ENCODE measurements at places on chromosomes 2 and 18.

DNA sequence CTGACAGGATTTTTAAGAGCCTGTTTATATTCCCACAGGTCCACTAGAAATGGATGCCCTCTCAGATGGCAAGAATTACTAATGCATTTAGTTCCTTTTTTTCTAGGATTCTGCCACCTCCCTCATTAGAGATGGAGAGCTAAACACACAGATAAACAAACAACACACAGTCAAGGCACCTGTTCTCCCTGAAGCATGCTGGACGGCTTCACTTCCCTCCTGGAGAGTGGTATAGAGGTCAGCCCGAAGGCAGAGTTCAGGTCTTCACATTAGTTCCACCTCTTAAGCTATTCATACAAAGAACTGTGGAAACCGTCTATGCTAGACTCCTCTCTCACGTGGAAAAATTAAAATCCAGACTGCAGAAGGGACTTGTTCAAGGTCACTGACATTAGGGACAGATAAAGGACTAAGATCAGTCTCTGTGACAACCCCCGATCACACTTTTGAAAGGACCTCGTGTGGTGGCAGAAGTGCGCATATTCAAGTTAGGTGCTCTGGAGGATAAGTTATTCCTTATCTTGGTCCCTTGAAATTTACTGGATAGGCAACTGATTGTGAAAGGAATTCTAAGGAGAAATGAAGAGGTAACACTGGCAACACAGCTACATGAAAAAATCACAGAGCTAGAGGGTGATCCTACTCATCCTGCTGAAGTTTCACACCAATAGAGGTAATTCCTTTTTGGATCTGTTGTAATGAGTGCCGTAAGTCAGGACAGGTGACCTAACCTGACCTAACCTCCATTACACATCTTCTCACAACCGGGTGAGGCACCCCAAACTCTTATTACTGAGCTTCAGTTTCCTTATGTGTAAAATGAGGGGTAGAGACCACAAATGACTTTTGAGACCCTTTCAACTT, 75.1 kb downstream of the SPRED2 start:
- DNase-seq = no peak

- no peak for DNase-seq
These were observed 162.8 kb downstream of the OSR1 start for GRCh38 chr2:19195661-19196060.

DNA sequence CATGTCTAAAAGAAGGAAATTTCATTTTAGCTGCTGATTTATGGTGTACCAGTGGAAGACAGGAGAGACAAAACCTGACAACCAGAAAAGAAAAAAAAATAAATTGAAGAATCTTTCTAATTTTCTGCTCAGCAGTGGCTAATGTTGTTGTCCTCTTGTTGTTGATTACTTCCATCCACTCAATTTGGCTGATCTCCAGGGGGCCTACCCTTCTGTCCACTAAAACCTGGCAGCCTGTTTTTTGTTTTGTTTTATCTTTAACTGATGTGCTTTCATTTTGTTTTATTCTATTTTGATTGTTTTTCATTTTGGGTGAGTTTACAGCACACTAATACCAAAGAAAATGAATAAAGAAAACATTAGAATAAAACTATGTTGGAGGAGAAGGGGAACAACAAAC, 27.4 kb downstream of the TFPI start:
- no peak for DNase-seq

- DNase-seq = no peak
These were observed 74.1 kb upstream of the GLI2 start for GRCh38 chr2:120661551-120661950.

DNA sequence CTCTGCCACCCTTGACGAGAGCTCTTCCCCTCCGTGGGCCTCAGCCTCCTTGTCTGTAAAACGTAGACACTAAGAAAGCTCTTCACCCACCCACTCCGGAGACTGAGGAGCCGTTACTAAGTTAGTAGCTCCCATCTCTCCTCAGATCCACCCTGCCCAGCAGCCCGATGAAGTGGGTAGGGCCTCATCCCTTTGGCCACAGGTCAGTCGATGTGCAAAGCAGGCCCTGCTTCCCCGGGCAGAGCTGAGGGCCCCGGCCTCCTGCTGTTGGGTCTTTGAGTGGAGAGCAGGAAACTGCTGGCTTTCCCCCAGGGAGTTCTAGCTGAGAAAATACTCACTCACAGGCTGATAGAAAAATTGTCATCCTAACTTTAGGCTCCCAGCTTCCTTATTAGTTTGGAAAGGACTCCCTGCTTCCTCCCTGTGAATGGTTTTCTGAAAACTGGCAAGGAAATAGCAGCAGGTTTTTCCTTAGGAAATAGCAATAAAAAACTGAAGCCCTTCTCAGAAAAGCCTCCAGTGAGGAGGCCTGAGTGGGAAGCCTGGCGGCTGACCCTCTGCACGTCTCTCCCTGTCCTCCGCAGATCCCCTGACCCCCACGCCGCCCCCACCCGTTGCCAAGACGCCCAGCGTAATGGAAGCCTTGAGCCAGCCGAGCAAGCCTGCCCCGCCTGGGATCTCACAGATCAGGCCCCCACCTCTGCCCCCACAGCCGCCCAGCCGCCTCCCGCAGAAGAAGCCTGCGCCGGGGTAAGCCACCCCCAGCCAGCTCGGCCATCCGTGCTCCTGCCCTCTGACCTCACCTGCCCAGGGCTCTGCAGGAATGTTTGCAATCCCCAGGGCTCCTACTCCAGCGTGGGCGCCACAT, 30.2 kb downstream of the ITGB1BP1 start:
- no peak for DNase-seq

GRCh38 chr18:58819051-58819450, 45.6 kb upstream of the ZNF532 start:
- no peak for DNase-seq

GRCh38 chr18:76970770-76971559, 148.6 kb downstream of the ZNF236 start:
- no peak for DNase-seq

DNA sequence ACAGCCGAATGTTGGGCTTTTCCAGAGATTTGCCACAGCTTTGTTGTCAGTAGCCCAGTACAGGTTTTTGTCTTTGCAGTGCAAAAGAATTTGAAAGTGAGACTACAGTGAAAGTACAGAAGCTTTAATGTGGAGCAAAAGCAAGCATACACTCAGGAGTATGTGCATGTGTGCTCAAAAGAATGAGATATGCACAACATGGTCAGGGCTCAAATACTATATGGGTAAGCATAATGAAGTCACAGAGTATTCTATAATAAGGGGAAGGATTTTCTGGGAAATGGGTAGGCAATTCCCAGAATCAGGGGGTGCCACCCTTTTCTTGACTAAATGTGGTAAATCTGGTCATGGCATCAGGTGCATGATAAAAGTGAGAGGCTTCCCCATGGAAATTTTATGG, 72.1 kb upstream of the SULT1C3 start:
- no peak for DNase-seq
